EH (cell line): ENCODE measurements at places on chromosomes 11 and 22.

DNA sequence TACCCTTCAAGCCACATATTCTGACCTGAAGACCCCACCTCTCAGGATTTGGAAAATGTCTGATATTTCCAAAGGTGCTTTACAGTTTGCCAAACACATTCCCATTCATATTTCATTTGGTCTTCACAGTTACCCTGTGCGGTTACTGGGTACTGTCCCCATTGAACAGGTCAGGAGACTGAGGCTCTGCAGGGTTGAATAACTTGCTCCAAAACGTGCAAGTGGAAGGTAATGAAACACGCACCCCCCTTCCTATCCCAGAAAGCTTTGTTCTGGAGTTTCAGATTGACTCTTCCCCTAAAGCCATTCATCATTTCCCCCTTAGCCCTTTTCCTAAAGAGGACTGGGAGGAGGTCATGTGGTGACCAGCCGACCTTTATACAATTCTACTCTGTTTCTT, 18.8 kb downstream of the MICAL2 start:
- no peak for DNase-seq

DNA sequence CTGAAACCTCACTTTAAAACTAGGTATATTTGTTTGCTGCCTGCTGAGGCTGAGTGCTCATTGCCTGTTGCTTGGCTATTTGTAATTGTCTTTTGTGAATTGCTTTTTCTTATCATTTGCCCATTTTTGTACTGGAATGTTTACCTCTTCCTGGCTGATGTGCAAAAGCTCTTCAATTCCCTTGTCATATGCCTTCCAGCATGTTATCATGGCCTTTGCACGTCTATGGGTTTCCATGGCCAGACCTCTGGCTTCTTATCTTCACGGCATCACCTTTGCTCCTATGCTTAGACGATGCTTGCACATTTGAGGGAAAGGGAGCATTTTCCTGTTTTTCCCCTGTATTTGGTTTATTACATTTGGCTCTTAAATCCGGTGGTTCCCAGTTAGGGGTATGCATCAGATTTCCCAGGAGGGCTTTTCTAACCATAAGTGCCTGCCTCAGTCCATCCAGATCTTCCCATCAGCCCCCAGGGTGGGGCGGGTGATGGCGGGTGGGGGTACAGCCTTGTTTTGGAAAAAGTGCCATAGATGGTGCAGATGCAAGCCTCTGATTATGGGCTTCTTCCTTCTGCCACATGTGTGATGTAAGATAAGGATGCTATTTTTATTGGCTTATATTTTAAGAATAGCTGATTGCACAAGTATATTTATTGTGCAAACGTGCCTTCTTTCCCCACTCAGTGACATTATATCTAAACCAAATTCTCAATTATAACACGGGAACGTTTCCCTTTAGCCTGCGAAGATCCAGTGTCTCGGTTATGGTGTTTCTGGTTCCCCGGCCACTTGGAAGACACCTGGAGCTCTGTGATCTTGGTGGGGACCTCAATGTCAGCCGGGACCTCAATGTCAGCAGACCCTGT, 70.6 kb upstream of the SEPTIN5 start:
- DNase-seq = peak; percentile 42

- DNase-seq = no peak
Measured at GRCh38 chr11:133842730-133843129, 2.6 kb downstream of the SPATA19 start.

GRCh38 chr22:27876684-27877083, 42.4 kb downstream of the PITPNB start:
- peak; percentile 19 for DNase-seq

- DNase-seq = no peak
Measured at GRCh38 chr11:30479899-30480298, 106.3 kb downstream of the MPPED2 start.

DNA sequence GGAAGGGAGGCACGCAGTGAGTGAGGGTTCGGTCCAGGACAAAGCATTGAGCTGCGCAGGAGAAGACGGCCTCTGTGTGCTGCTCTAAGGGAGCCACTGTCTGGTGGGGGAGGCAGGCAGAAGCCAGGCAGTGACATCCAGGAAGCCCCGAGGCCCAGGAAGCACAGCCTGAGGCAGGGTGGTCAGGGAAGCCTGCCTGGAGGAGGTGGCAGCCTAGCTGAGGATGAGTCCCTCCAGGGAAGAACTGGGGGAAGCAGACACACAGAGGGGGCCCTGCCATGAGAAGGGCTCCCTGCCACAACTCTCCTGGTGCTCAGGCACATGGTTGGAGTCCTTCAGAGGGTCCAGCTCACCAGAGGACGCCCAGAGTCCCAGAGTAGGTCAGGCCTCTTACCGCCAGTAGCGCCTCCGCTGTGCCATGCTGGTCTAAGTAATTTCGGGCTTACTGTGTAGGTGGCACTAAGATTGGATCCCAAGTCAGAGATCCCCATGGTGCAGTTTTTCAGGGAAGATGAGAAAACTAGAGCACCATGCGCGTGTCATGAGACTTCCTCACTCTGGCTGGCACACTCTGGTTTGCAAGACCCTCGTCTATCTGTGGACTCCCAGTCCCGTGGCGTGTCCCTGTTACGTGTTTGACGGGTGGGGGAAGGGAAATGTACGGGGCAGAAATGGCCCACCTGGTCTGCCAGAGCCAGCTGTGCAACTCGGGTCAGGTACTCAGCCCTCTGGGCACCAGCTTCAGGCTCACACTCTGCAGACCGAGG, 887.2 kb downstream of the BRD1 start:
- no peak for DNase-seq

- DNase-seq = no peak
Measured at GRCh38 chr11:35372565-35373283, 46.6 kb downstream of the SLC1A2 start.

GRCh38 chr22:48138427-48138826, 1376.0 kb downstream of the TBC1D22A start:
- DNase-seq = no peak

DNA sequence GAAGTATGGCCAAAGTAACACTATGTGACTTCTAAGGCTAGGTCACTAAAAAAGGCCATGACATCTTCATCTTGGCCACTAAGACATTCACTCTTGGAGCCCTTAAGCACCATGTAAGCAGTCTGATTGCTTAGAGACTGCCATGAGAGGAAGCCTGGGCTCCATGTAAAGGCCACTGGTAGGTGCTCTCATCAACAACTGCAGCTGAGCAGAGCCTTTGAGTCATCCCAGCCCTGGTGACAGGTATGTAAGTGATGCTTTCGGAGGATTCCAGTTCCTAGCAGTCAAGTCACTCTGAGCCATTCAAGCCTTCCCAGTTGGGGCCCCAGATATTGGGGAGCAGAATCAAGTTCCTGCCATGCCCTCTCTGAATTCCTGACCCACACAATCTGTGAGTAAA, 26.2 kb downstream of the GAB2 start:
- no peak for DNase-seq

- no peak for DNase-seq
Measured at GRCh38 chr11:82898241-82898640, 2.0 kb downstream of the PRCP start.

- peak; percentile 84 for DNase-seq
Measured at GRCh38 chr11:85647604-85648299, at the start of gene TMEM126A. Gene TMEM126A (plus strand): TSS chr11:85647967. CDS start chr11:85650256, 2,289 bp downstream.

- DNase-seq = no peak
Measured at GRCh38 chr11:115950660-115951059, 446.4 kb upstream of the CADM1 start.

DNA sequence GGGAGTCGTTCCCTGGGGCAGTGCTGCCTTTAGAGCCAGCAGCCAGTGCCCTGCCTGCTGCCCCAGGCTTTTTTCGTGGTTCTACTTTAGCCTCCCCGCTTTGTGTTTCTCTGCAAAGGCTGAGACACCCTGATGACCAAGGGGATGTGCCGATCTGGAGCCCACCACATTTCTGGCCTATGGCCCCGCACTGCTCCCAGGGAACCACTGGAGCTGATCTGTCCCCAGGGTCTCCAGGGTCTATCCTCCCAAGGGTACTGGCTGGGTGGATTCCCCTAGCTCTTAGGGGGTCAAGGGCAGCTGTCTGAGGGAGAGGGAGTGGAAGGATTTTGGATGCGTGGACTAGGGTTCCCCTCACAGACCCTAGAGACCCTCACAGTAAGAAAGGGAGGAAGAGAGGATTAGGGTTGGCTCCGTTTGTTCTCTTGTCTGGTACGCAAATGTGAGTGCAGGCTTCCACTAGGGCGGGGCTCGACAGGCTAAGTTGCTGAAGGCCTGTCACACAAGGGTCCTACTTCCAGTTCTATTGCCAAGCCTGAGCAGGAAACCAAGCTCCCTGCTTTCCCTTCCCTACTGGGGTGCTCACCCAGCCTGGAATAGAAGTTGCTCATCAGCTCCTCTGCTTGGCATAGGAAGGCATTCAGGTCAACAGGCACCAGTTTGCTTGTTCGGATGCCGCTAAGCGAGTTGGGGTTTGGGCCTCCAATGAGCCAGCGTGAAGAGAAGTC, 19.3 kb downstream of the TREH start:
- no peak for DNase-seq

- no peak for DNase-seq
Measured at GRCh38 chr11:84947070-84947469, 680.1 kb downstream of the DLG2 start.

GRCh38 chr11:34825670-34826383, 90.4 kb downstream of the APIP start:
- no peak for DNase-seq

DNA sequence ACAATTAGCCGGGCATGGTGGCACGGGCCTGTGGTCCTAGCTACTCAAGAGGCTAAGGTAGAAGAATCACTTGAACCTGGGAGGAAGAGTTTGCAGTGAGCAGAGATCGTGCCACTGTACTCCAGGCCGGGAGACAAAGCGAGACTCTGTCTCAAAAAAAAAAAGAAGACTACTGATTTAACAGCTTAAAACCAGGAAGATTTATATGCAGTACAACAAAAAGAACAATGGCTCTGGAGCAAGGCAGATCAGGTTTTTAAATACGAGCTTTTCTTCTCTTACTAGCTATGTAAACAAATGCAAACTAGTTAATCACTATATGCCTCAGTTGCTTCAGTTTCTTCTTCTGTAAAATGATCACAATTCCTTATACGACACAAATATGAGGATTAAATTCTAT, 6.9 kb downstream of the FAM168A start:
- DNase-seq = no peak

GRCh38 chr11:126603486-126603885, 248.0 kb downstream of the ST3GAL4 start:
- DNase-seq = no peak

- DNase-seq = no peak
Measured at GRCh38 chr11:1854949-1855885, 2.3 kb downstream of the LSP1 start.

DNA sequence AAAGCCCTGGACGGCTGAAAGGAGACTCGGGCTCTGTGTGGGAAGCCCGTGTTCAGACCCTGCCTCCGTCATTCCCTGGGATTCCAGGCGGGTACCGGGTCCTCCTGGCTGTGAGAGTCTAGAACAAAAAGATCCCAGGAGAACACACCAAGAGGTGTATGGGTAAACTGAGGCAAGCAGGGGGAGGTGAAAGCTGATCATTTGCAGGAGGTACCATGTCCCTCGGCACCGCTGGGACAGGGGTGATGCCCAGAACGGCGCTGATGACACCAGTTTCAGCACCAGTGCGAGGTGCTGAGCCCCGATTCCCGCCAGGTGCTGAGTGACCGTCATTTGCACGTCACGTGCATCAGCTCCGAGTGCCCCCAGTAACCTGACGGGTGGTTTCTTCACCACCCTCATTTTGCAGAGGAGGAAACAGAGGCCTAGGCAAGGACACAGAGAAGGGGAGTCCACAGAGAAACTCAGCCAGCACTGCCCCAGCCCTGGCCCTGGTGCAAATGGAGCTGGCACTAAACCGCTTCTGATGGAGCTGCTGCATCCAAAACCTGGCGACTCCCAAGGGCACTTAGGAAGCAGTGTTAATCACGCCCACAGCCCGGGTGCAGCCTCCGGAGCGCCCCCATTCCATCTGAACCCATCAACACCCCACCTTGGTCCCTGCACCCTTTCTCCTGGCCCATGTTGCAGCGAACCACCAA, 16.8 kb downstream of the MACROD1 start:
- no peak for DNase-seq

GRCh38 chr11:75721852-75722668, 4.4 kb downstream of the MOGAT2 start:
- peak; percentile 5 for DNase-seq

GRCh38 chr11:131561501-131561900, 191.1 kb downstream of the NTM start:
- DNase-seq = no peak

DNA sequence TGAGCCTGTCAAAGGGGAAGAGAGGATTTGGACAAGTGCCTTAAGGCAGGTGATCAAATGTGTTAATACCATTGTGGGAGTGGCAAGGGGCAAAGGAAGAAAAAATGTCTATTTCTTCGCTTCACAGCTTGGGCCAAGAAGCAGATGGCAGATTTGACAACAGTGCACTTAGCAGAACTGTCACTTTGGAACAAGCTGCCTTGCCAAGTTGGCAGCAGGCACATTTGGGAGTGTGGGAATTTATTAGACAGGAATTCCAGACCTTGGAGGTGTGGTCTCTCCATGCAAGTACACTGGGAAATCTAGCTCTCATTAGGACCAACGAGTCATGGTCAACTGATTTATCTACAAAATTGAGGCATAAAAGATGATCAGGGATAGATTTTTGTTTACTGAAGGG, 265.1 kb downstream of the NELL1 start:
- no peak for DNase-seq

DNA sequence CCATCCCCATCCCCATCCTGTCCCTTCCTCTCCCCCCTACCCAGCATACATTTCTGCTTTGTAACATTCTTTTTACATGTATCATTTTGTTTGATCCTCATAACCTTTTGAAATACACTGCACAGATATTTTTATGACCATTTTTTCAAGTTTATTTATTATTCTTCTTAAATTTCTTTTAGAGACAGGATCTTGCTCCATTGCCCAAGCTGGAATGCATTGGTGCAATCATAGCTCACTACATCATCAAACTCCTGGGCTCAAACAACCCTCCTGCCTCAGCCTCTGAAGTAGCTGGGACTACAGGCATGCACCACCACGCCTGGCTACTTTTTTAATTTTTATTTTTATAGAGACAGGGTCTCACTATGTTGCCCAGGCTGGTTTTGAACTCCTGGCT, 99.4 kb upstream of the AKIP1 start:
- peak; percentile 84 for DNase-seq

DNA sequence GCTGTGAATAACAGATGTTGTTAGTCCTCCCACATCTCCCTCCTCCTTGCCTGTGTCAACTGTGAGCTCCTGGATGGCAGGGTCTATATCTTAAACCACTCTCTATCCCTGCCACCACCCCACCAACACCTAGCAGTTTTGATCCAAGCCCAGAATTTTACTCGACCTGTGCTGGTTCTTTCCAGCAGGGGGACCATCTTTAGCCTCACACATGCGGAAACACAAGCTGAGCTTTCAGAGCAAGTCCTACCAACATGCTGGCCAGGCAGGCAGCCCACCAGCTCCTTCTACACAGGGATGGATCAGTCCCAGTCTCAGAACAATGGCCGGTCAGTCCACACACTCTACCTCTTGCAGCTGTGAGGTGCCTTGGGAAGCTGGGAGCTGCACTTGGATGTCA, 231.5 kb downstream of the NXPE2 start:
- DNase-seq = no peak

DNA sequence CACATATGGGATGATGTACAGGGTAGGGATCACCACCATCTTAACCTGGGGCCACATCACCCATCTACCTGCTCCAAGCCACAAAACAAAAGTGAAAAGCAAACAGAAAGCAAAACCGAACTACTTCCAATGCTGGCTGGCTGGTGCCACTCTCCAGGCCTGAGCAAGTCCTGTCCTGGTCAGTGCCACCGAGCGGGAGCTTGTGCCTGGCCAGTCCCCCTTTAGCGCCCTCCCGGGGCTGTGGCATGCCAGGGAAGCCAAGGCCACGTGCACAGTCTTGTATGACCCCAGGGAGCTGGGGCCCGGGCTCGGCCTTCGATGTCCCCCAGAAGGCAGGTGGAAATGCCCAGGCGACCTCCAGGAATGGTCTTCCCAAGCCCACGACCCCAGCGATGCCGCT, 17.9 kb upstream of the NAP1L4 start:
- DNase-seq = no peak
